Chondrocyte (in vitro differentiated cells): ENCODE measurements at places on chromosomes 4 and X. TPM values are rescaled to one million over a fixed set of nuclear protein-coding genes. Genes with fewer than 3 reads are reported as not detected.

The POLN gene
- total RNA-seq, result 3.8 to 9.1 TPM (median 5.5 TPM) in 3 replicates

The QRFPR gene
- not detected in 3 replicates for total RNA-seq

The CDX4 gene
- total RNA-seq, result not detected in 3 replicates

The NSUN7 gene
- 2.4 to 6.1 TPM (median 5.1 TPM) in 3 replicates for total RNA-seq

The PLAC8 gene
- total RNA-seq, result 0.51 TPM in 1 of 3 replicates, not detected in the others

The CCSER1 gene
- 0.24 TPM in 1 of 3 replicates, not detected in the others for total RNA-seq

The GLUD2 gene
- 0.42 to 0.75 TPM (median 0.46 TPM) in 3 replicates for total RNA-seq
